ENCODE measurements at places on chromosomes 13 and 19.
A peak's percentile ranks its signal among the peaks of the same experiment; 100 is the strongest.

GRCh38 chr19:1400281-1401137 lies 833 bp downstream of the GAMT start:
- DNase-seq = no peak

GRCh38 chr19:52297601-52298364 lies 814 bp downstream of the ZNF480 start:
- no peak for DNase-seq

GRCh38 chr13:21330126-21330861 lies 128.8 kb downstream of the ZDHHC20 start:
- no peak for DNase-seq

- no peak for DNase-seq
These were observed 1.4 kb downstream of the KCTD12 start for GRCh38 chr13:76884907-76885202.

- DNase-seq = peak; percentile 49
These were observed 13.8 kb downstream of the DNASE2 start for GRCh38 chr19:12867120-12868099.

- no peak for DNase-seq
These were observed 370.6 kb downstream of the DIAPH3 start for GRCh38 chr13:59793107-59793506.

- no peak for DNase-seq
These were observed 6.2 kb downstream of the ELOF1 start for GRCh38 chr19:11552666-11553372.
